Fibroblast of upper back skin (primary cell): ENCODE measurements at places on chromosomes 5 and 9.

GRCh38 chr5:124746916-124747790, 714 bp upstream of the ZNF608 start:
- peak; percentile 93 for DNase-seq

DNA sequence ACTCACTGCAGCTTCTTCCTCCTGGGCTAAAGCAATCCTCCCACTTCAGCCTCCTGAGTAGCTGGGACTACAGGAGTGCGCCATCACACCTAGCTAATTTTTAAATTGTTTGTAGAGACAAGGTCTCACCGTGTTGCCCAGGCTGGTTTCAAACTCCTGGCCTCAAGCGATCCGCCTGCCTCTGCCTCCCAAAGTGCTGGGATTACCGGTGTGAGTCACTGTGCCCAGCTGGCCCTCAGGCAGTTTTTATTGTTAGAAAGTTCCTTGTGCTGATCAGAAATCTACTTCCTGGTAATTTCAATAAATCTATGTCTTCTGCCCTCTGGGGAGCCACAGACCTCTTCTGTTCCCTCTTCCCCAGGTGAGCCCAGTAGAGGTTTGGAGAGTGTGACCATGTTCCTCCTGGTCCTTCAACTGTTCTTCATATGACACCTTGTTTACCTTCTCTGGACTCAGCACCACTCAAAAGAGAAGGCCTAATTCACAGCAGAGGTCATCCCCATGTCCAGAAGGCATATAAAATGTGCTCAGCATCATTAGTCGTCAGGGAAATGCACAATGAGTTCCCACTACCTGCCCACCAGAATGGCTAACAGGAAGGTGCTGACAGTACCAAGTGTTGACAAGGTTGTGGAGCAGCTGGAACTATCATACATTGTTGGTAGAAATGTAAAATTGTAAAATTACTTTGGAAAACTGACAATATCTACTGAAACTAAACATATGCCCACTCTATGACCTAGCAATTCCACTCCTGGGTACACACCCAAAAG, 10.4 kb downstream of the TMOD1 start:
- DNase-seq: no peak

GRCh38 chr5:101362067-101362466, 459.0 kb upstream of the ST8SIA4 start:
- DNase-seq: no peak

- DNase-seq: no peak
Measured at GRCh38 chr5:84092738-84093137, 291.9 kb downstream of the EDIL3 start.

DNA sequence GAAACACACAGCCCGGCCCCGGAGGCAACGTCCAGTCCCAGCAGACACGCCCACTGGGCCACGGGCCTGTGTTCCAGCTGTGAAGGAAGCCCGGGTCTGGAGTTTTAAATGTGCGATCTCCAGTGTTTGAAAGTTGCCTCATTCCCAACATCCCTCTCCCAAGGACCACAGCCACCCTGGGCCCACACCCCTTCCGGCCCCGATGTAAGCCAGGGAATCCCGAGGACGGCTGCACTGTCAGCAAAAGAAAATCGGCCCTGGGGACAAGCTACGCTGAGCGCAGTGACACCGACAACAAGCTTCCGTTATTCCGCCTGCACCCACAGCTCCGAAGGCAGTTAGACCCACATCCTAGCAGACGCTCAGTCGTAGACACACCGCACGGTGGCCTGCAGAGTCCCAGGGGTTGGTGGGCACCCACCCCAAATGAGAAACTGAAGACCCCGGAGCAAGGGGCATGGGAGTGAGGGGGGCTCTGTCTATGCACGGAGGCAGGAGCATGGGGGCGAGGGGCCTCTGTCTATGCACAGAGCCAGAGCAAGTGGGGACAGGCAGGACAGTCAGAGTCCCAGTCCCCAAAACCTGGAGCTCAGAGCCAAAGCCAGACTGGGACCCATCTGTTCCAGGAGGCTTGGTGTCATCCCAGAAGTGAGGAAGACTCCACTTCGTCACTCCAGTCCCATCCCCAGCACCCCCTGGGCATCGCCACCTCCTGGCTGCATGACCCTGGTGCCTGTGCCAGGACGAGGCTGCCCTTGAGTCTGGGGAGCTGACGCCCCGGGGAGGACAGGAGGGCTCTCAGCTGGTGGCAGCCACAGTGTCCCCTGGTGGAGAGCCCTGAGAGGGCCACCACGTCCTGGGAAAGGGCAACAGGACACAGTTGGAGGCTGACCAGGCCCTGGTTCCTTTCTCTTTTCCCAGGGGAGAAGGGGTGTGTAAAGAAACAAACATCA, 23.4 kb downstream of the GLT6D1 start:
- DNase-seq: no peak

DNA sequence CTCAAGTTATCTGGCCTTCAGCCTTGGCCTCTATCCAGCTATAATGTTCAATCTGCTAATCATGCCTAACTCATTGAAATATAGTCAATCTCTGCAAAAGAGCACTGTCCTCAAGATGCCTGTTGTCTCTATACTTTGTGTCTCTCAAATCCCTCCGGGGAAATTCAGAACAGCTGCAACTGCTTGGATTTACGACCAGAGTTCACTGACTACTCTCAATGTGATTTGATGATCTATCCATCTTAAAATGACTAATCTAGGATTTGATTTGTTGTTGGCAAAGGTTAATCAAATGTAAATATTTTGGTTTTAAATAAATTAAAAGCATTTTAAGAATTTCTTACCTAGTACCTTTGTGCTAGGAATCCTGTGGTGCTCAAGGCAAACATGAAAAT, 40.9 kb downstream of the SVEP1 start:
- DNase-seq: peak; percentile 73

- DNase-seq: peak; percentile 17
Measured at GRCh38 chr9:74951725-74952151, 974 bp downstream of the C9orf40 start.

GRCh38 chr5:154190595-154191304, at the start of gene GALNT10:
Gene GALNT10, plus strand, starts transcription at chr5:154190733. Its CDS starts 134 bp downstream, at chr5:154190867.
- peak; percentile 65 for DNase-seq

DNA sequence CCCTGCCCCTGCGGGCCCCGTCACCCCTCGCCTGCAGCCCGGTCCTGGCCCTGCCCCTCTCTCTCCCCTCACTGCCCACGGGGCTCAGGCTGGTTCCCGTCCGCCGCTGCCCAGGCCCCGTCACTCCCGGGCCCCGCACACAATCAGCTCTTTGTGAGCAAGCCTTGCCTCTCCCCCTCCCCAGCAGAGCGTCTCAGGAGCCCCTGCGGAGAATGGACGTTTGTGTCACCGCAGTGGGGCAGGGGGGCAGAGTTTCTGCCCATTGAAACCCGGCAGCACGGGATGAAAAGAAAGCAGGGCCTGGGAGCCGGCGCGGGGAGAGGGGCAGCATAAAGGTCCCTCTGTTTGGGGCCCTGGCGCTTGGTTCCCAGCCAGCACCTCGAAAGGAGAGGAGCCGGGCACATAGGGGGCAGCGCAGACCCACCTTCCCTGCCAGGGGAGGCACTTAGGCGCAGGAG, 13.5 kb upstream of the NUP214 start:
- no peak for DNase-seq

DNA sequence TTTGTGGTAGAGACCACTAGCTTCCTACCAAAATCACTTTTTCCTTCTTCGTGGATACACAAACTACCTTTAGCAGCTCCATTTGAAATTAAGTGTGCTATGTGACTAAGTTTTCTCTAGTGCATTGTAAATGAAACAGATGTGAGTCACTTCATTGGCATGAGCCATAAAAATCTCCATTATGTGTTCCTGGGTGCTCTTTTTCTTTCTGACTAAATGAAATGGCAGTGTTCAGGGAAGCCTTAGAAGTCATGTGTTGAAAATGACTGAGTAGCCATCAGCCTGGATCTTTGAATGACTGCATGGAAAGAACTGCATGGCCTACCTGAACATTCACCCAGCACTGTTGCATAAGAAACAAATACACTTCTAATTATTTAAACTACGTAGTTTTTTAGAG, 107.9 kb downstream of the NDUFAF2 start:
- DNase-seq: peak; percentile 92

- no peak for DNase-seq
Measured at GRCh38 chr5:140882591-140882899, 621 bp downstream of the PCDHA13 start.

- peak; percentile 76 for DNase-seq
Measured at GRCh38 chr5:58156973-58157701, 302.7 kb downstream of the PLK2 start.

DNA sequence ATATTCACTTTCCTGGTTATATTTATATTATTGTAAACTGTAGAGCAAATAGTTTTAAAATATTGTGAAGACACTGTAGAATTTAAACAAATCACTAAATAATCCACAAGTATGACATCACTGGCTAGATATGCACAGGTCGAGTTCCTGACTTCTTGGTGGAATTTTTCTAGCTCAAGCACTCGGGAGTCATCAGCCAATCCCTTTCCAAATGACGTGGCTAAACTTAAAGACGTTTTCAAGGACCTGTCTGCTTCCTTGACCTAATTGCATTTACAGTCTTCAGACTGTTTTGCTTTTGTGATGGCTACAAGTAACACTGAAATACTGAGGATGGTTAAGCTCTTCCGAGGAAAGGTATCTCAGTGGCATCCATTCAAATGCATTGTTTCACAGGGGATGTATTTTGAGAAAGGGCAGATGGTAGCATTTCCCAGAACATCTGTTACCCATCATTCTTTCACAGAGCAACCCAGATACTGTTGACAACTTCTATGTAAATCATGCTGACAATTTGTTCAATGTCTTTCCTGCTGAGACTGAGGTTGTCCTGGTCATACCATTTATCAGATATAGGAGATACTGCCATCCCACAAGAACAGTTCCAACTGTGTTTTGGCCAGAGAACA, 262.8 kb downstream of the CDH10 start:
- DNase-seq: peak; percentile 25

- DNase-seq: no peak
Measured at GRCh38 chr9:33959725-33960124, 89.0 kb downstream of the UBAP2 start.

DNA sequence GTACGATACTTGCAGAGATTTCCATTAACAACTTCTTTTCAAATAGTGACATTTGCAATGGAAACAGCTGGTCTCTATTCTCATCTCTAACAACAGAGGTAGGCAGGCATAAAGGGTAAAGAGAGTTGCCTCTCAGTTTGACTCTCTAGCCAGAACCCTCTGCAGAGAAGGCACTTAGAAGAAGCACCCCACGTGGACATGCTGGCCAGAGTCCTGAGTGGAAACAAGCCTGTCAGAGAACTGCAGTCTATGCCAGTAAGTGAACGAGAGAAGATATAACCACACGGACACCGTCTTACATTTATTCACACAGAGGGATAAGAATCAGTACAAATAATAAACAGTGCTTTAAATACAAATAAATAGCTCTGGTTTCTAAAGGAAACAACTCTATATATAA, 11.0 kb upstream of the LHX6 start:
- DNase-seq: no peak
